Tongue (tissue), 3 donors: ENCODE measurements at places on chromosomes 5 and 9. TPM values are rescaled to one million over a fixed set of nuclear protein-coding genes. Genes with fewer than 3 reads are reported as not detected.

GRCh38 chr5:57683036-57683630, 200.5 kb upstream of the ACTBL2 start:
- DNase-seq: no peak

DNA sequence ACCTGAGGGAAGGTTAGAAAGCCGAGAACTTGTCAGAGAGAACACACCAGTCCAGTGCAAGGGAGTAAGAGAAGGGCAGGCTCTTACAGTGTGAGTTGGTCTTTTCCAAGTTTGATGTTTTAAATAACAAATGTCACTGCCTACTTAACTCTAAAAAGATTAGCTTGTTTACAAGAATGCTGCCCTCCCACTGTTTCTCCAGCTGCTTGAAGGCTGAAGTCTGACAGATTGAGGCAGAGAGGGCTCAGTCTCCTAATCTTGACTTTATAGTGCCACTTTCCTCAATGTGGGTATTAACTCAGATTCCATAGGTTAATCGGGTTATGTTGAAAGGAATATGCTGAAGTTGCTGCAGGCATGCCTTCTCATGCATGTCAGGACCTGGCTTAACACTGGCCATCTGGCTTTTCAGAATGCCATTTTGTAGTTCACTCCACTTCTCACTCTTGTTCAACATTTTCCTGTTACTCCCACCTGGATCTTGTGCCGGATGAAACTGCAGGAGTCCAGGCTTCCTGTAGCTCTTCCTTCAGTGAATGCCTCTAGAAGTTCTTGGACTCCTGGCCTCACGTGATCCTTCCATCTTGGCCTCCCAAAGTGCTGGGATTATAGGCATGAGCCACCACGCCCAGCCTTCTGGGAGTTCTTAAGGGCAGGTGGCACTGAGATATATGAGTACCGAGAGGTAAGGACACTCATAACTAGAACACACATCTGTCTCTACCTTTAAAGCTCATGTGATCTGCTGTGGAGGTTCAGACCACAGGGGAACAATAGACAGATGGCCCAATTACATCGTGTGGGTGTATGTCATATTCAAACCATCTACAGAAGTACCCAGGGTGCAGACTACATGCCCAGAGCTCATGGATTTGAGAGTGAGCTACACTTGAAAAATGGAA, 249.7 kb downstream of the ARHGAP26 start:
- no peak for DNase-seq

DNA sequence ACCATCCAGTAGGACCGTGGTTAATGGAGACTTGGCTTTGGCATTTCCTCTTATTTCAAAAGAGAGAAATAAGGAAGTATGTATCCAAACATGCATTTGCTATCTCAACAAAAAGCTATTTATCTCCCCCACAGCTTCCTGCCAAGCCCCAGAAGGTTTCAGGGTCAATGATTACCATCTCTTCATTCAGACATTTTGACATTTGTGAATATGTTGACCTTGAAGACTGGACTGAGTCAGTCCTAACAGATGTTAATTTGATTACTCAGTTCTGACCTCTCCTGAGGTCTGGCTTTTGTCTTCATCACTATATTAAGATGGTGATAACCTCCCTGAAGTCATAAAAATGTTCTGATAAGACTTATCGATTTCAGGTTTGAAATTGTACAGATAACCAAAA, 479.4 kb downstream of the AGTPBP1 start:
- DNase-seq: no peak

DNA sequence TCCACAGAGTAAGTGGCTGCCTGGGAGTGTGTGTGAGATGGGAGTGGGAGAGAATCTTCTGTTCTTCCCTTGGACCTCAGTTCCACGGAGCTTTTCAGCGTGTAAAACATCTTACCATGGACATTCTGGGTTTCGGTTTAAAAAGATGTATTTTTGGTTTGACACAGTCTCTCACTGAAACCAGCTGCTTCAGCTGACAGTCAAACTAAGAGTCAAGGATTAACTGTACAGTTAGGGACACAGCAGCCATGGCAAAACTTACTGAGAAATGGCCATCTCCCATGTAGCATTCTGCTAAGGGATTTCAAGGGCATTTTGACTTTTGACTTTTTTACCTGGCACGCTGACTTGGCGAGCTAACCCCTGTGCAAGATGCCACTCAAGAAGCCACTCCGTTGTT, 93.8 kb upstream of the IL12B start:
- no peak for DNase-seq

GRCh38 chr9:23784962-23785361, 41.1 kb downstream of the ELAVL2 start:
- no peak for DNase-seq

GRCh38 chr5:76821136-76821535, 2.3 kb downstream of the F2RL1 start:
- no peak for DNase-seq

DNA sequence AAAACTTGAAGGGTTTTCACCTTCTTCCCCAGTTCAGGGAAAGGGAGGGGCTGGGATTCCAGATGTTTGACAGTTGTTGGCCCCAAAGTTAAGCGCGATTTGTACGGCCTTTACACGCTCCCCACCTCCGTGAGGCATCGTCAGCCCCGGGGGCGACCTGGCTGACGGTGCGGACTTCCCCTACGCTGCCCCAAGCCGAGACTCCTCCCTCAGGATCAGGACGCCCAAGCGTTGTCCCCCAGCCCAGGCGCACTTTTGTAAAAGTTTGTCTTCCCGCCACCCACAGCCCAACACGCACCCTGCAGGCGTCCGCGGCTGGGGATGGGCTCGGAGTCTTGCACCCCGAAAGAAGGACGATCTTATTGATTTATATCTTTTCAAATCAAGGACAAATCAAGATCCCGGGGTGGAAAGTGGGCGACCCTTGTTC, 713 bp downstream of the MOB3B start:
- peak; percentile 77 for DNase-seq

- no peak for DNase-seq
Measured at GRCh38 chr5:125054146-125054545, 307.7 kb upstream of the ZNF608 start.

- no peak for DNase-seq
Measured at GRCh38 chr9:84811072-84811750, 141.7 kb downstream of the NTRK2 start.

GRCh38 chr5:181255836-181256578, 4.9 kb downstream of the TRIM52 start:
- peak; percentile 41 for DNase-seq

DNA sequence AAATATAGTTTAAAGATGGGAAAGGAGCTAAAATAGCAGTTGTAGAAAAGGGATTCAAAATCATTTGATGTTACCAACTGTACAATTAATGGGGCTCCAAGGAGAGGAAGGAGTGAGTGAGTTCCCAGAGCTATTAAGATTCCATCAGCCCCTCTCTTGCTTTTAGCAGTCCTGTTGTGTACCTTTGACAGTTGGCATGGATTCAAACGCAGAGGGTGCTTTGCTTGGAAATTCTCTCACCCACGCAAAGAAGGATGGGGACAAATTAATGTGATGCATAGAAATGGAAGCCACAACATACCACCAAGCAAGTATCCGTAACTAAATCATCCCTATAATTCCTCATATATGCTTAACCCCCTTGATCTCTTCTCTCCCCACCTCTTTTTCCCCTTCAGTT, 461.3 kb downstream of the EBF1 start:
- no peak for DNase-seq

Gene PHF24
- 0.31 TPM for total RNA-seq

Gene CAMSAP1
- total RNA-seq: 37.7 TPM

Gene LHX6
- total RNA-seq: 5.4 TPM

Gene HSD17B3
- total RNA-seq: not detected

Gene SLC36A3
- total RNA-seq: not detected

Gene SLC6A7
- not detected for total RNA-seq

Gene SV2C
- total RNA-seq: 0.31 TPM

Gene TRPM6
- 0.72 TPM for total RNA-seq

Gene ANKRD20A1
- total RNA-seq: not detected

Gene PHF2
- total RNA-seq: 36.2 TPM
